Stimulated activated CD8-positive, alpha-beta memory T cell treated with anti-CD3 and anti-CD28 coated beads, Interleukin-4, amount 100 ng/mL, for 1 hour (primary cell): ENCODE measurements at places on chromosomes 11 and 22.
A peak's percentile ranks its signal among the peaks of the same experiment; 100 is the strongest.

- no peak for DNase-seq
Observed at GRCh38 chr11:119107538-119108145, 498 bp downstream of the C2CD2L start.

GRCh38 chr11:84930863-84931262 lies 696.3 kb downstream of the DLG2 start:
- no peak for DNase-seq

DNA sequence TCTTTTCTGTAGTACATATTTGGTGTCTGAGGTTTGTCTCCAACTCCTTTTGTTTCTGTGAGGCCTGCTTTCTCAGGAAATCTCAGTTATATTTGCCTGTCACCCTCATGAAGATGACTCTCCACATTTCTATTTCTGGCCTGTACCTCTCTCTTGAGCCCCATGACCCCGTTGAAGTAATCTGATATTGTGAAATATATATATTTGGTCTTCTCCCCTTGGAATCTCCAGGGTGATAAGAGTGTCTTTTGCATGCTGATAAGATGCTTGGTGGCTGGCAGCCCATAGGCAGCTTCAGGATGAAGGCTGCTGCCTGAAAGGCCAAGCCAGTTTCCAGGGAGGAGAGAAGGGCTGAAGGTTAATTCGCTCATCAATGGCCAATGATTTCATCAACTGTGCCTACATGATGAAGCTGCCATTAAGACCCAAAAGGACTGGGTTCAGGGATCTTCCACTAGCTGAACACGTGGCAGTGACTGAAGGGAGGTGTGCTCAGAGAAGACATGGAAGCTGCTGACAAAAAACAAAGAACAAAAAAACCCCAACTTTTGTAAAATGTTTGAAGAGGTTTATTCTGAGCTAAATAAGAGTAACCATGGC lies 67.4 kb downstream of the MICAL2 start:
- no peak for DNase-seq

GRCh38 chr22:46108564-46109473 lies 41.5 kb upstream of the PPARA start:
- DNase-seq: no peak

DNA sequence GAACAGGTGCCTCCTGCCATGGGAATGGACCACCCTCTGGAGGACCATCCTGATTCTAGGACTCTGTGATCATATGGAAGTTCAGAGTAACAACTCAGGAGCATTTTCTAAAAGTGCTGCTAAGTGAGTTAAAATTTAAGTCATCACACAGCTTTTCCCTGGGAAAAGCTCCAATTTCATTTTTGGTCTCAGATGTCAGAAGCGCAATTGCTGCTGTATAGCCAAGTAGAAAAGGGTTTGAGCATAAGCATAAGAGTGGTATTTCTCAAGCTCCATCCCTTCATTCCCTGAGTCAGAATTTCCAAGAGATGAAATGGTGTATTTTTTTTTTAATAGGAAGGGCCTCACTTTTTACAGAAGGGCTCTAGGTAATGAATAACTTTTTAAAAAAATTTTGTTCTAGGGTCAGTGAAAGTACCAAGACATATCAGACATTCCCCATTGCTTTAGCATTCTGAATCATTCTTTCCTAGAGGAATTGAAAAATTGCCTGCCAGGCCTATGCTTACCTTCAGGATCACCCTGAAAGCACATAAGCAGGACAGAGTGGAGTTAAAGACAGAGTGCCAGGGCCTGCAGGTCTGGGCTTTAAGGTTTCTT lies 564.5 kb upstream of the ISX start:
- DNase-seq: no peak

DNA sequence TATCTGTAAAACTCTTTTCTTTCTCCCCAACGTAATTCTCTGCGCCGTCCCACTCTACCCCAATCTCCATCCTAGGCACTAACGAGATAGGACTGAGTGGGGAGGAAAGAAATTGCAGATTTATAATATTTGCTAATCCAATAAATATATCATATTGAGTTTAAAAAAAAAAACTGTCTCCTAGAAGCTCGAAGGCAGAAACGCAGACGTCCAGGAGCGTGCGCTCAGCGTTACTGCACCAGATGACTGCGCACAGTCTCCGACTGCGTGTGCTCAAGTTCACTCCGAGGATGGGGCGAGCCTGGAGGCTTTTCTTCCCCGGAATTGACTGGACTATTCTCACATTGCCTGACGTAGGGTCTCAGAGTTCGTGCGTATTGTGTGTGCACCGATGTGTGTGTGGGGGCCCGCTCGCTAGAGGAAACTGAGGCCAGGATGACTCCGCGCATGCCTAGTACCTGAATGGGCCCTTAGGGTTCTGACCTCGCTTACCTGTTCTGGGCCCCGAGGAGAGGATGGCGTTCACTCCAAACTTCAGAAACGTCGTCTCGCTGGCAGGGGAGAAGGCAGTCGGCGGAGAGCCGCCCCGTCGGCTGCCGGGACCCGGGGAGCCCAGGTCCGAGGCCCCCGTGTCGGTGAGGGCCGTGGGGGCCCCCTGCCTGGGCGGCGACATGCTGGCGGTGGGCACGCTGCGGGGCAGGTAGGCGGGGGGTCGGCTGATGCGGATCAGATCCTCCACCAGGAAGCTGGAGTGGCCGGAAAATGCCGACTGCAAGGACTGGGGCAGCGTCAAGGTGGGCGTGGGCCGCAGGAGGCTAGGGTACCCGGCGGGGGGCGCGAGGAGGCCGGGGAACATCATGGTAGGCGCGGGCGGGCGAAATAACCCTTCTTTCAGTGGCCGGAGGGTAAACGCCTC lies 551 bp downstream of the DBX1 start:
- DNase-seq: no peak

DNA sequence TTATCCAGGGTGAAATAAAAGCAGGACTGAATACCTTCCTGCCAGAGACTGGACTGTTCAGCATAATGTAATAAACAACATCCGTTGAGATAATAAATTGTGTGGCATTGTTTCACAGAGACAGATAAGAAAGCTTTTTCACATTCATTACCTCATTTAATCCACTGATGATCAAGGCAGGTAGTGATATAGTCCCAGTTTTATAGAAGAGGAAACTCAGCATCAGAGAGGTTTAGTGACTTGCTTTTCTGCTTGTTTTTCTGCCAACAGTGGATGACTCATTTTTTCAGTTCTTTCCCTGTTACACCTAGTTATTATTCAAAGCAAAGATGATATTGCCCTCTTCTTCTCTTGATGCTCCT lies 4.0 kb downstream of the MYO18B start:
- DNase-seq: no peak

DNA sequence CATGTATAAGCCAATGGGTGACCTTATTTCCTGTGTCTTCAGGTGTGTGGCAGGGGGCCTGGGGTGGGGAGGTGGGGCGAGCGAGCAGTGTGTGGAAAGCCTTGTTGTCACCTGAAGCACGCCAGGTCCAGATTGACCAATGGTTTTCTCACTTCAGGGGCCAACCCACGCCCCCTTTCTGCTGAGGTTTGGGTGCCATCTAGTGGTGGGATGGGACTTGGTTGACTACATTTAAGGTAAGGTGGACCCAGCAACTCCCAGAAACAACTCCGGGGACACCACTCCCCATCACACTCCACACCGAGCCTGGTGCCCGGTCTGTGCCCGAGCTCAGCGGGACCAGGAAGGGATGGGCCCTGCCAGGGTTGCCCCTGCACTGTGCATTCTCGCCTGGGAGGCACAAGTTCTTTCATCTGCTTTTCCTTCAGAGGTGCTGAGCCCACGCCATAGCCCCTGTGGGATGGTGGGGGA lies 40.0 kb downstream of the TPCN2 start:
- DNase-seq: peak; percentile 27

GRCh38 chr22:36955691-36956090 lies 42.3 kb downstream of the CSF2RB start:
- no peak for DNase-seq

DNA sequence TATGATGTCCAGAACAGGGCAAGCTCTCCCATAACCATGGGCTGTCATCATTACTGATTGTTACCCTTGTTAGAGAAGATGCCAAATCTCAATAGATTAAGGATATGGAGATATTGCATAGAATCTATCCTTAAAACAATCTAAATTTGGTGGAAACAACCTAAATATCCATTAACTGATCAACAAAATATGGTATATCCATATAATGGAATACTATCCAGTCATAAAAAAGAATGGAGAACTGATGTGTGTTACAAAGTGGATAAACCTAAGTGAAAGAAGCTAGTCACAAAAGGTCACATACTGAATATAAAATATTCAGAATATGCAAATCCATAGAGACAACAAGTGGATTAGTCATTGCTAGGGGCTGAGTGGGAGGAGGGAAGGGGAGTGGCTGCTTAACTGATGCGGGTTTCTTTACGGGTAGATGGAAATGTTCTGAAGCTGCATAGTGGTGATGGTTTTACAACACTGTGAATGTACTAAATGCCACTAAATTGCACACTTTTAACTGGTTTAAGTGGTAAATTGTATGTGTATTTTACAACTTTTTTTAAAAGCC lies 36.1 kb upstream of the SMCO4 start:
- no peak for DNase-seq

DNA sequence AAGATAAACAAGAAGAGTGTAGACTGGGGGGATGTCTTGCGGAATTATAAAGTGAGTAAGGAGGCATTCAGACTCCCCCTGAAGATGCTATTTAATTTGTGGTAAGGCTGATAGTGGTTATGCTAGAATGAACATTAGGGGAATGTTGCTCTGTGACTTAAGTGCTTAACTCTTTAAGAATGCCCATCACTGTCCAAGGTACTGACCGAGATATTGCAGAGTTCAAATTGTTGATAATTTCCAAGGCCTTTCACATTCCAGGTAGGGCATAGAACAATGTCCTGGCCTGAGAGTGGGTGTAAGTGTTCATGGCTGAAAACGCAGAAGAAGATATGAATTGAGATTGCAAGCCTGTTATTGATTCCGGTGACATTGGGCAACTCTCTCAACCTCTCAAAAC lies 90.3 kb upstream of the SEZ6L start:
- no peak for DNase-seq

DNA sequence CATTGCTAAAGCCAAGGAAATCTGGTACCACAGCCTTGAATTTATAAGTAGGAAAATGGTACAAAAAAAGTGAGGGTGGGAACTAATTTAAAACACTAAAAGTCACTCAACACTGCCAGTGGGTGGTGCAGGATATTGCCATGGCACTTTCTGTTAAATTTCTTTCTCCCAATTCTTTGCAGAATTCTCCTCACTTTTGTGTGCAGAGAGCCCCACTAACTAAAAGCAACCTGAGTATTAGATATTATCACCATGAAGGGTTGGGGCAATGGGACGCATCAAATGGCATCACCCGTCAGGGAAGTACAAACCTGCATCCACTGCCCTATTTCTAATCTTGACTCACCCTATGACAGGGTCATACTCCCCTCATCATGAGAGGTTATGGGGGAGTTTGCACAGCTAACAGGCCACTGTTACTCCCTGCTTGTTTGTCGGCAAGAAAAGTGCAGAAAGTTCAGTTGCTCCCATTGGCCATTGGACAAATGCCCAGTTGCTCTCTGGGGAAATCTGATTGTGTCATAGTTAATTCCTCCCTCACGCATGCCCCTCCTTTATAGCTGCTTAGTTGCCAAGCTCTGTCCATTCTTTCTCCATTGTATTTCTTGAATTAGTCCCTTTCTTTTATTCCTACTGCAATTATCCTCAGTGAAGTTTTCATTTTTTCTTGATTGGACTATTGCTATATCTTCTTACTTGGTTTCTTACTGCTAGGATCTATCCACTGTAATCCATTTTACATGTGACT lies 93.8 kb upstream of the BLID start:
- DNase-seq: no peak

DNA sequence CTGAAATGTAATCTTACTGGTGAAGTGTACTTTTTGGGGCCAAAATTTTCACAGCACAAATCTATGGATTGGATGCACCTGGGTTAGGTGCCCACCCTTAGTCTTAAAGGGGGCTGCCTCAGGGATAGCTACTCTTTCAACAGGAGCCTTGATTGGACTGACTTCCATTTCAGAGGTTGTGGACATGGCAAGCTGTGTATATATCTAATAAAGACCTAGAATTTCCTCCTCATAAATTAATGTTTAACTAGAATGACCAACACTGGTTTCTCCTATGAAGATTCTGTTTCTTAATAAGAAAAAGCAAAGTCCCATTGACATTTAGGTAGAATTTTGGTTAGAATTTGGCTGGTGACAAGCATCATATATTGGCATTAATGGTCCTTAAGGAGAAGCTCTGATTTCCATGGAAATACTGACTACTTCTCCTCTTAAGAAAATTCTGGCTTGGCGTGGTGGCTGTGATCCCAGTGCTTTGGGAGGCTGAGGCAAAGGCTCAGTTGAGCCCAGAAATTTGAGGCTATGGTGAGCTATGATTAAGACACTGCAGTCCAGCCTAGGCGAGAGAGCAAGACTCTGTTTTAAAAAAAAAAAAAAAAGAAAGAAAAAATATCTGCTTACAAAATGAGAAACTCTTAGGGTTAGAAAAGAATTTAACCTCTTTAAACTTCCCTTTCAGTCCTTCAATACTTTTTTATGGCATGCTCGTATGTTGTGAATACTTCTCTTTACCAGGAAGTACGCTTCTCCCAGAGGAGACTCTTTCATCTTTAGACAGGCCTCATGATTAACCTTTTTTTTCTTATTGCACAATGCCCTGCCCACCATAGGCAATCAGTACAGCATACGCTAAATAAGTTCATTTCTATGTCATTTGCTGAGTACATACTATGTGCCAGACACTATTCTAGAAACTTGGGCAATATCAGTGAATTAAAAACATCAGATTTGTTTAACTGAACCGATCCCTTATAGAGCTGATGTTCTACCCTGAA lies 77.2 kb downstream of the PRR5L start:
- no peak for DNase-seq

DNA sequence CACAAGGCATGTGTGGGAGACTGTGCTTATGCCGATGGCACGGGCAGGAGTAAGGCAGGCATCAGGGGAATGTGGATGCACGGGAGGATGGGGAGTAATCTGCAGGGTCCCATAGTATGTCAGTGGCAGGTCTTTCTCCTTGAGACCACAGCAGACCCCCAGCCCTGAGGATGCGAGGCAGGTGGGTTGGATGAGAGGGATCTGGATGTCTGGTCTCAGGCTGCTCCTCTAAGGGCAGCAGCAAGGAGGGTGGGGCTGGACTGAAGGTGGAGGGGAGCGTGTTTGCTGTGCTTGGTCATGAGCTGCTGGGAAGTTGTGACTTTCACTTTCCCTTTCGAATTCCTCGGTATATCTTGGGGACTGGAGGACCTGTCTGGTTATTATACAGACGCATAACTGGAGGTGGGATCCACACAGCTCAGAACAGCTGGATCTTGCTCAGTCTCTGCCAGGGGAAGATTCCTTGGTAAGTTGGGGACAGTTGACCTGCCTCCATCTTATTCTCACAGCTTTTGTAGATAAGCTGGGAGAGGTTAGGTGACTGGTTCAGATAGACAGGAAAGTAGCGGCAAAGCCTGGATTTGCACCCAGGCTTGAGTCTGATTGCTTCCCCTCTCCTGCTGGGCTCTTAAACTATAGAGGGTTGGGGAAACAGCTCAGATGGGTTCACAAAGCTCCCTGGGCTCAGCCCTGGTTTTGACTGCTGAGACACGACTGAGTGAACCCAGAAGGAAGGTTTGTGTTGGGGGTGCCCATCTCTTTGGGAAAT lies at the start of gene APOL1:
Gene APOL1, plus strand, starts transcription at position 380 of the 769 bp plus-strand sequence. CDS start 1,823 bp downstream, outside the sequence.
- DNase-seq: no peak

DNA sequence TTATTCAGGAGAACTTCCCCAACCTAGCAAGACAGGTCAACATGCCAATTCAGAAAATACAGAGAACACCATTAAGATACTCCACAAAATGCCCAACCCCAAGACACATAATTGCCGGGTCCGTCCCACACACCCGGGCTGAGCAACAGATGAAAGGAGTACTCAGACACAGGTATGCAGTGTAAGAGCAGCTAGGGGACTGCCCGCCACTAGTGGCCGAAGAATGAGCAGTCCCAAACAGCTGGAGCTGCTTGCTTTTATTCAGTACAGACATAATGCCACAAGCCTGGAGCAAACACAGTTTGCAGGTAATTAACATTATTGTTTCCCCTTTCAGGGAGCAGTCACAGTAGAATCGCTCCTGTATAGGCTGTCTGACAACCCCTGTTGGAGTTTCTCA lies 364.6 kb downstream of the LUZP2 start:
- DNase-seq: no peak
